ENCODE measurements at places on chromosomes 12 and 14.

DNA sequence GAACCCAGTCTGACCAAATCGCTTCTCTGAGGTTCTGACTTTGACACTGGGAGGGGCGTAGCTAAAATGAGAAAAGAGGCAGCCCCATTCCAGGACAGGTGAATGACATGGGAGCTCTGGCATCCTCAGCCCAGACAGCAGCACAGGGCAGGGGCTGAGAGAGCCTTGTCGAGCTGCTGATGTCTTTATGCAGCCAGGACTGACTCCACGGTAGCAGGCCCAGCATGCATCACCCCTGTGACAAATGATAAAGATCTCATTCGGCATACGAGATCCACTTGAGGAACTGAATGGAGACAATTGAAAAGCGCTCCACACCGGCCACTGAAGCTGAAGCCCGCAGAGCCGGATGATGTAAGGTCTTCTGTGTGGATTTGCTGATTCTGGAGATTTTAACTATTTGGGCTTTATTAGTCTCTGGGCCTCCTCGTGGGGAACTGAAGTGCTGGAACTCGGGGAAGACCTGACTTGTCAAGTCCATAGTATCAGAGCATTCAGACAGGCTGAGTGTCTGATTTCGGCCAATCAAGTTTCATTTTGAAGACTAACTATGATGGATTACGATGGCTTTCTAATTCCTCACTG lies 56.9 kb upstream of the MAP1LC3B2 start:
- no peak for DNase-seq

GRCh38 chr12:54388237-54389133 lies 4.0 kb upstream of the ZNF385A start:
- DNase-seq = no peak

DNA sequence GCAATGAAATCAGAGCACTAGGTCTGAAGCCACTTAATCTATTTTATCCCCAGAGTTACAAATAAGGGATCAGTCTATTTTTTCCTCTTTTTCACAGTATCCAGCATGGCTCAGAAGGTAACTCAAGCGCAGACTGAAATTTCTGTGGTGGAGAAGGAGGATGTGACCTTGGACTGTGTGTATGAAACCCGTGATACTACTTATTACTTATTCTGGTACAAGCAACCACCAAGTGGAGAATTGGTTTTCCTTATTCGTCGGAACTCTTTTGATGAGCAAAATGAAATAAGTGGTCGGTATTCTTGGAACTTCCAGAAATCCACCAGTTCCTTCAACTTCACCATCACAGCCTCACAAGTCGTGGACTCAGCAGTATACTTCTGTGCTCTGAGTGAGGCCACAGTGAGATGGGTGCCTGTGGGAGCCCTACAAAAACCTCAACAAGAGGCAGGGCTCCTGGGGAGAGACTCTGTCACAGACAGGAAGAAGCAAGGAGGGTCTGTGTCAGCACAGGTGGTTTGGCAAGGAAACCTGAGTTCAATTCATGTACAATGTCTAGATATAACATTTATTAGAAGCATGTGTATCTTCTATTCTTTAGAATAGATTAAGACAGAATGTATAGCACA lies 334.3 kb upstream of the OR4E1 start:
- DNase-seq = no peak

GRCh38 chr12:49930515-49931288 lies 19.8 kb upstream of the AQP2 start:
- no peak for DNase-seq

DNA sequence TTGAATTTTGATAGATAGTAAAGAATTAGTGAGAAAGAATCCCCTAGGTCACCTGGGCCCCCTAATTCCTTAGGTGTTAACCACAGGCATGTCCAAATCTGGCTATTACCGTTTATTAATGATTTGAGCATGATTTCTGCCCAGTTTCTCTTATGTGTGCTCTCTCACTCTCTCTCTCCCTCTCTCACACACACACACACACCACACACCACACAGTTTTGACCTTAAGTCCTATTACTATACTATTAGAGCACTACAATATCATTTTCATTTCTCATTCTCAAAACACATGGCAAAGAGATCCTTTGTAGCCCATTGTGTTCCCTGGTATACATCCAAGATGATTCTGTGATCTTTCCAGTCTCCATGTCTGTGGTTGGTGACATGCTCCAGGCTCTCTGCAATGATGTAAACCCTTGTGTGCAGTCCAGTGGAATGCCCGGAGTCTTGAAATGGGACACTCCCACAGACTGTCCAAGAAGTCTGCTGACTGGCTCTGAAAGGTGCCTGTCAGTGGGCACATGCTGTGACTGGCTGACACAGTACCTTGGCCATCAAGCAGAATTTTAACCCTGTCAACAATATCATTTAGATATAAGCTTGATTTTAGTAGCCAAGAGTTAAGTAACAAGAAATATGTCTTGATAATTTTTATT lies 96.2 kb downstream of the FIGNL2 start:
- DNase-seq = no peak

GRCh38 chr12:127479256-127479655 lies 787.7 kb upstream of the TMEM132C start:
- DNase-seq = no peak

DNA sequence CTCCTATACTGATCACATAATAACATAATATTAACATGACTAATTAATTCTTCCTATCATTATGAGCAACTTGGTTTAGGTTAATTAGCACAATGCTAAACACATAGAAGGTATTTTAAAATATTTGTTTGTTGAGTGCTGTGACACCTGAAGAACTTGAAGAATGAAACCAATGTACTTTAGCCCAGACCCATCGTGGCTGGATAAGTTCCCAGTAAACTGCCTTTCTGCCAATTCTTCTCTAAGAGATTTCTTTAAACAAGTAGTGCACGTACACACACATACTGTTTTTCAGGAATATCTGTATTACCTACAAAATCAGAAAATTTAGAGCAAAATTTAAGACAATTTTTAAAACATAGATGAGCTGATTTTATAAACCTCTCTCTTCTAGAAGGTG lies 207.4 kb upstream of the SSTR1 start:
- DNase-seq = no peak

DNA sequence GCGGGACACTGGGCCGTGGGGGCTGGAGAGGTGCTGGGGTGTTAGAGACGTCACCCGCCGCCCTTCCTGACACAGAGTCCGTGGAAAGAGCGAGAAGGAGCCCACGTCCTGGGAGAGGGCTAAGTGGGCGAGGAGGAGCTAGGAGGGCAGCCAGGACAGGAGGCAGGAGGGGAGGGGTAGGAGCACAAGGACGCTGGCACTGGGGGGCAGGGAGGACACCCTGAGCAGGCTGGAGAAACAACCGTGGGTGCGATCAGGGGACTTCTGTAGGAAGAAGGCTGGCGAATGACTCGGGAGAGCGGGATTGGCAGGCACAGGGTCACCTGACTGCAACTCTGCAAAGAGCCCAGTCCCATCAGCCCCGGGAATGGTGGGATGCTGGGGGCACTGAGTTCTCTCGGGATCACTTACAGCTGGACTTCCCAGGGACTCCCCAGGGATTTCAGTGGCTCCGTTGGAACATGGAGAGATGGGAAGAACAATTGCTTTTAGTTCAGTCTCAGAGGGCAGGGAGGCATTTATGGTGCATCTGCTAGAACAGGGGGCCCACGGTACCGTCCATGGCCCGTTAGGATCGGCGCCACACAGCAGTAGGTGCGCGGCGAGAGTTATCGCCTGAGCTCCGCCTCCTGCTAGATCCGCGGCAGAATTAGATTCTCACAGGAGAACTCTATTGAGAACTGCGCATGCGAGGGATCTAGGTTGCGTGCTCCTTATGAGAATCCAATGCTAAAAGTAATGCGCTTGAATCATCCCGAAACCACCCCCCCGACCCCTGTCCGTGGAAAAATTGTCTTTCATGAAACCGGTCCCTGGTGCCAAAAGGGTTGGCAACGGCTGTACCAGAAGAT lies 24.3 kb downstream of the UBR7 start:
- DNase-seq = no peak

GRCh38 chr12:12466157-12466556 lies 96.5 kb downstream of the DUSP16 start:
- DNase-seq = no peak

GRCh38 chr14:75070383-75070782 lies 942 bp downstream of the ZC2HC1C start:
- no peak for DNase-seq

DNA sequence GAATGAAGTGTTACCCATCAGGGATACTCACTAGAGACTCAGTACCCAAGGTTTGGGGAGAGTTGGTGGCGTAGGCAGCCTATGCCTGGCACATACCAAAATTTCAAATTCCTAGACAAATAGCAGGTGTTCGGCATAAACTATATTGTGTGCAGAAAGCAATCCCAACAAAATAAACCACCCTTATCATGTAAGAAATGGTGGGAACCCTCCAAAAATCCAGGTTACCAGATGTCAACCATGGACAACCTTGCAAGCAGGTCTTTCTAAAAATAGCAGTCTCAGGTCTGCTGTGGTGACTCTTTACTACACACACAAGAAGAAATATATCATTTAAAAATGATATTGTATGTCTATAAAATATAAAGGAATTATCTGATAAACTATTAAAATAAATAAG lies 17.7 kb upstream of the PTGER2 start:
- no peak for DNase-seq
